ENCODE measurements at places on chromosomes 2 and 18. TPM values are rescaled to one million over a fixed set of nuclear protein-coding genes. Genes with fewer than 3 reads are reported as not detected.

GAREM1 gene
- 21.2 TPM for total RNA-seq

DNA sequence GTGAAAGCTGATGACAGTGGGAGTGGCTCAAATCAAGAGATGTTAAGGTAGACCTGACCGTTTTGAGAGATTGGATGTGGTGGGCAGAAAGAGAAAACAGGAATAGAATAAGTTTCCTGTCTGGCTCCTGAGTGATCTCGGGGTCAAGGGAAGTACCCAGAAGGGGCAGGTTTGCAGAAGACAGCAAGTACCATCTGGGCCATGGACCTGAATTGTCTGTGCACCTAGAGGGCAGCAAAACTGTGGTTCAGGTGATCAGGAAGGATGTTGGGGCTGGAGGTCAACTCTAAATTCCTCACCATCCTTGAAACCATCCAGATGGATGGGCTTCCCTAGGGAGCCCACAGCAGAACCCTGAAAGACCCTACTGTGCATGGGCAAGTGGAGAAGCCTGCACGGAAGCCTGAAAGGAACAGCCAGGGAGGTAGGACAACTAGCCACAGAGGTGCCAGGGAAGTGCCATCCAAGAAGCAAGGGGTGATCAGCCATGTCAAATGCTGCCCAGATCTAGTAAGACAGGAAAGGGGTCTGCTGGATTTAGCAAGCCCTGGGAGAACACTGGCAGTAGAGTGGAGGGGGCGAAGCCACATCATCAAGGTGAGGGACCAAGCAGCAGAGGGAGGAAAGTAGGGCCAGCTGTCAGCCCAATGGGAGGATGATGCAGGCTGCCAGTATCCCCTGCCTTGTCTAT, 8.0 kb downstream of the TEX261 start:
- DNase-seq, result peak; percentile 60

DNA sequence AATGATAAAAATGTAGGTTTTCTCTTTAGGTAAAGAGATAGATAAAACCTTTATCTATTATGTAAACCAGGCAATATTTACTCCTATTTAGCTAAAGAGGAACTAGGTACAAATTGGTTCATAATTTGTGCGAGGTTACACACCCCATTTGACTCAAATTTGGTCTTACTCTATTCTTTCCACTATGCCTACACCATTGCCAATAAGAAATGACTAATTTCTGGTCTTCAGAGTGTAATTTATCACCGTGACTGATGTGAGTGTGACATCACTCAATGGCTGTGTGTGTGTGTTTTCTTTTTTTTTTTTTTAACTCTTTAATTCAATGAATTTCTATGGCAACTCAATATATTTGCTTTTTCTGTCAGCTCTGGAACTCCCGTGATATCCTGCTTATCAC, 955.8 kb downstream of the TDRD15 start:
- DNase-seq, result no peak

ADRA2B gene
- total RNA-seq, result 1.2 TPM

REG1B gene
- total RNA-seq, result 2.6 TPM

IL1F10 gene
- total RNA-seq, result not detected

DNA sequence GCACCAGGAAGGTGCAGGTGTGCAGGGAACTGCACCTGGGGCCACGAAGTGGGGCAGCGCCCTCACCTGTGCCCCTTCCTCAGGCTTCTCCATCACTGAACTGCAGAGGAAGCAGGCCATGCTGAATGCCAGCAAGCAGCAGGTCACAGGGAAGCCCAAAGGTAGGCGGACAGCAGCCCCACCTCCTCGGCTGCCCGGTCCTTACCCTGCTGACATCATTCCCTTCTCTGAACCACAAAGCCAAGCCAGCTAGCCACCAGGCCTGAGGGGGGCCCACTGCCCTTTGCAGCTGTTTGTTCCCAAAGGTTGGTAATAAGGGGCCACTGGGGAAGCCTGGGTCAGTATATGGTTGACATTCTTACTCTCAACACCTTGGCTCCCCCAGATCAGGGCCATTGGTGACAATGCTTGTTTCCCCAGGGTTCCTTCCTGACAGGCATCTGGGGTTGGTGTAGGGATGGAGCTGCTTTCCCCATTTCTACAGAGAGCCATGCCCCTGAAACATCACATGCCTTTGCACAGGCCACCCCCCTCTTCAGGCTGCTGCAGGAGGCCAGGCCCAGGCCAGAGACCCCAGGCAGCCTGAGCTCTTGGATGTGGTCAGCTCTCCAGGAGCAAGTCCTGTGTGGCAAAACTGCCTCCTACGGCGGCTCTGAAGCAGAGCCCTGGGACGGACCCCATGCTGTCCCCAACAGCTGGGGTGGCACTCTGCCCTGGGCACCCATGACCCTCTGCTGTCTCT, 47.8 kb downstream of the FAM168B start:
- DNase-seq, result peak; percentile 84

DNA sequence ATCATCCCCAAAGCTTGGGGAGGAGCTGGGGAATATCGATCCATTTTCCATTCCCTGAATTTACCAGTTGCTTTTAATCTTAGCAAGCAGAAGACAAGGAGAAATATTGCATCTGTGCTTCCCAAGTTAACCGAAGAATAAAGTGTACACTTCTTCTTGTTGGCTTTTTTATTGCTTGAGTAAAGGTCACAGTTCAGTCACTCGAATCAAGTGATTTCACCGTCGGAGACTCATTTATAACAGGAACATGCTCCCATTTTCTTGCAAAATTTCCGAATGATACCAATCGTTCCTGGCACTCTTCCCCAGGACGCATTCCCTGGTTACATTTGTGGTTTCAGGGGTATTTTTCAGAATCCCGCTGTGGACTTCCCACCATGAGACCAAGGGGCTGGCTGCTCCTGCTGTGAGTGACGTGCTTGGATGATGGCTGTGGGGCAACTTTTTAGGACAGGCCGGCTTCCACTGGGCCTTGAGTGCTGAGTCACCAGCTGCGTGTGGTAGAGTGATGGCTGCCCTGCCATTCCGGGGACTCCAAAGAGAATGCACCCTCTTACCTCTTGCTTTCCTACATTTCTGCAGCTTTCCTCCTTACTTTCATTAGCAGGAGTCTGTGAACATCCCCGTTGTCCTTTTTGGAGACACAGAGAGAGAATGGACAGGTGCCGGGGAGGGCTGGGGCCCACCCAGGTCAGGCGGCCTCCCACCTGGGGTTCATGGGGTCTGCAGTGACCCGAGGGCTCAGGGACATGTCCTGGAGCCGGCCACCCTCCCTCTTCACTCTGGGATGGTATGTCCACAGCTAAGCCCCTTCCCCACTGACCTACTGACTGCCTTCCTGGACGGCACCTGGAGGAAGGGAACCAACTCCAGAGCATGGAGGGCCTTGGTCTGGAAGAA, 60.7 kb upstream of the HDAC4 start:
- DNase-seq, result peak; percentile 81

- no peak for DNase-seq
Measured at GRCh38 chr2:10257500-10258147, 45.1 kb upstream of the HPCAL1 start.

DNA sequence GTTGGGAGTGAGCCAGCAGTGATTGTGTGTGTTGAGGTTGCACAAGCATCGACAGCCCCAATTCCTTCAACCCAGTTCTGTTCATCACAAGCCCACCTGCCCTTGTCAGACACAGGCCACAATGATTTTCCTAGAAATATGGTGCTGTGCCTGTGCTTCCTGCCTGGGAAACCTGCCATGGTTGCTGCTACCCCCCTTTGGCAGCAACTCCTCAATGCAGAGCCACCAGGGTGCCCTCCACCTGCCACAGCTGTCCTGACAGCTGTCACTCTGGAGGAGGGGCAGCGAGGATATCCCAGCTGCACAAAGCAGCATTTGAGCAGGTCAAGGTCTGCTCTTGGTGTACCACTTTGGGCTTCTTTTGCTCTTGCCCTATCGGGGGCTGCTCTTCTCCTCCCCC, 27.1 kb downstream of the SMIM21 start:
- DNase-seq, result no peak

- no peak for DNase-seq
Measured at GRCh38 chr2:6214471-6214870, 522.3 kb downstream of the SOX11 start.

DNA sequence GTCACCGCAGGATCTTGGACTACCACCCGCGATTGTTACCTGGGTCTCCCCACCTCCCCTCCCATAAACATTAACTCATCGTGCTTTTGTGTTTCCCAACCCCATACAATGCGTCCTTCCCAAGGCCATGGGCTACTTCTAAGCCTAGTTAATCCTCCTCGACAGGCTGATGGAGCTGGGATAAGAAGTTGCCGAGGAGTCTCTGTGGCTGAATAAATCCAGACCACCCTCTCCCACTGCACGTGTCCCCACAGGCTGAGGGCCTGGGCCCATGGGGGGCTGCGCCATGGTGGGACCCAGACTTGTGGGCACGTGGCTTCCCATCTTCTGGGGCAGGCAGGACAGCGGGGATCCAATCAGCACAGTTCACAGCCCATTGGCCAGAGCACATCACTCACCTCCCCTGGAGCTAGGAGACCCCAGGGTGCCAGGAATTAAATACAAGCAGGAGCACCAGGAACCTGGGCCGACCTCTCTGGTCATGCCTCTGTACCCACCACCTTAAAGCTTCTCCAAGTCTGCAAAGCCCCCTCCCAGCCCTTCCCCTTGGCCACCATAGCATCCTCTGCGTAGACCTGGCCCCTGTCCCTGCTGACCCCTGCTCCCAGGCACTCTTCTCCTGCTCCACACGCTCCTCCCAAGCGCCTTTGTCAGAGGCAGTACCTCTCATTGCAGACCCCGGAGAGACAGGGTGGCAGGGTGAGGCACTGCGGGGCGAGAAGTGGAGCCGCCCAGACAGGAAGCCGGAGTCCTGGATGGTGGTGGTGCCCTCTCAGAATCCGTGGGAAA, 51.0 kb upstream of the ID2 start:
- no peak for DNase-seq

CROCC2 gene
- total RNA-seq, result not detected

- no peak for DNase-seq
Measured at GRCh38 chr18:354471-354870, 86.6 kb upstream of the THOC1 start.

RGPD4 gene
- total RNA-seq, result not detected

DNA sequence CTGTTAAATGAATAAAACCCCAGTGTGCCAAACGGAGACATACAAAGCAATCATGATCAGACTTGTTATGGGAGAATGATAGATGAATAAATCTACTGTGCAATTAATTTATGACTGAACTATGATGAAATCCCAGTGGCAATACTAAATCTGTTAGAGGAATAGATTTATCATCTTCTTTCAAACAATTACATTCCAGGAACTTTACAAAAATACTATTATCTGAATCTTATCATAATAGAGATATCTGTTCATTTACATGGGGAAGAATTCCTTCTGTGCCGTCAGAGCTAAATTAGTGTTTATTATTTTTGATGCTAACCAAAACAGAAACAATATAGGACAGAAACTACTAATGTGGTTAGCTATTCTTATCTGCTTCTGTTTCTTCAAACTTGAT, 208.5 kb downstream of the CAMKMT start:
- DNase-seq, result no peak

DNA sequence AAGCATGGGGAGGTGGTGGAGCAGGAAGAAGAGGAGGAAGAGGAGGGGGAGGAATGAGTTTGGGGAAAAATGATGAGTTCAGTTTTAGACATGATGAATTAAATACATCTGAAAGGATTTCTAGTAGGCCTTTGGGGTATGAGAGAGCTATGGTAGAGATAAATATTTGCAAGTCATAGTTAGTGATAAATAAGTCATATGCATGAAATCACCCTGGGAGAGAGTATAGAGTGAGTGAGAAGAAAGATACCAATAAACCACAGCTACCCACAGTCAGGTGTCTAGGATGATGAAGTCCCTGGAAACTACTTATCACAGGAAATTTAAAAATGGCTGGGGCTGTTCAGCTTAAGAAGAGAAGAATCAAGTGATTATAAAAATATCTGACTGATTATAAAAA, 240.5 kb downstream of the RDH14 start:
- no peak for DNase-seq

DNA sequence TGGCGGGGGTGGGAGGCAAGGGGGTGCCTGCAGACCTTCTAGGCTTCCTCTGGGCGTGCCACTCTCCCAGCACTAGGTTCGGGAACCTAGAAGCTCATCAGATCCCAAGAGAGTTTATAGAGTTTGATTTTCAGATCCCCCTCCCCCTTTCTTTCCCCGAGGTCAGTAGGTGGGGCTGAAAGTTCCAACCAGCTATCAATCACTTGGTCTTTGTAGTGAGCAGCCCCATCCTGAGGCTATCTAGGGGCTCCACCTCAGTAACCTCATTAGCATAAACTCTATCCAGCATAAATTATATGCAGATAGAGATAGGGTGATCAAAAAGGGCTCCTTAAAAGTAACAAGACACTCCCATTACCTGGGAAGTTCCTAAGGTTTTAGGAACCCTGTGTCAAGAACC, 32.8 kb downstream of the ERLEC1 start:
- no peak for DNase-seq

- DNase-seq, result peak; percentile 62
Measured at GRCh38 chr18:78922856-78923255, 56.8 kb upstream of the SALL3 start.

- no peak for DNase-seq
Measured at GRCh38 chr2:20496076-20496872, 49.4 kb downstream of the RHOB start.

DNA sequence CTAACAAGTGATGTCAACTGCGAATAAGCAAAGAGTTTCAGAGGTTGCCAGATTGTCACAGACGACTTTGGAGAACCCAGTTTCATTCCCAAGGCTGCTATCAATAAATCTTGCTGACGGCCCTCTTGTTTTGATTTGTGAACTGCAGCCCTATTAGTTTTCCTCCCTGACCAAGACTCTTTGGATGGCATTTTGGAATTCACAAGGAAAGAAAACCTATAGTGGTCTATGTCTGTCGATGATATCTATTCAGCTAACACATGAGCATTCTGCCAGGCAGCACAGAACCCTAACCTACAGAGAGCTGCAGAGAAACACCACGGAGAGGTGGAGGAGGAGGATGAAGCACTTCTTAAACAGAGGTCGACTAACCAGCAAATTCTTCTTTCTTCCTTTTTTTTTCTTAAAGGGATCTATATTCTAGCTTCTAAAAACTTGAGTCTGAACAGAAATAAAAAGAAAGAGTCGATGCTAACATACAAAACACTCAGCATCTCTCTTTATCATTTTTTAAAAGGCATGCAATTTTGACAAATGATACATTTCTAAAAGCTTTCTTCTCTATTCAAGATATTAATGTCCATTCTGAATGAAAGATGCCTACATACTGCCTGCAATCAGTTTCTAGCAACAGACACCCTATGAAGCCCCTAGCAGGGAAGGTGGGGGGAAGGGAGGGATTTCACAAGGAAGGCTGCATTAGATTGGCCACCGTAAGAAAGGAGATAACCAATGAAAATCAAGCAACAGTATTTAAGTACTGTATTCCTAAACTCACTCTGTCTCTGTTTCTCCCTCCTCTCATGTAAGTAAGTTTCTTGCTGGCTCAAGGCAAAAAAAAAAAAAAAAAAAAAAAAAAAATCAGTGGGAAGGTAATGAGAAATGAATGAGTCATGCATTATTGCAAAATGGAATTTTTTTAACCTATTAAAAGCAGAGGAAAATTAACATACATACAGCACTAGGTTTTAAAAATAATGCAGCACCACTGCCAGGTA, 83.0 kb upstream of the CHRNA1 start:
- DNase-seq, result no peak

DNA sequence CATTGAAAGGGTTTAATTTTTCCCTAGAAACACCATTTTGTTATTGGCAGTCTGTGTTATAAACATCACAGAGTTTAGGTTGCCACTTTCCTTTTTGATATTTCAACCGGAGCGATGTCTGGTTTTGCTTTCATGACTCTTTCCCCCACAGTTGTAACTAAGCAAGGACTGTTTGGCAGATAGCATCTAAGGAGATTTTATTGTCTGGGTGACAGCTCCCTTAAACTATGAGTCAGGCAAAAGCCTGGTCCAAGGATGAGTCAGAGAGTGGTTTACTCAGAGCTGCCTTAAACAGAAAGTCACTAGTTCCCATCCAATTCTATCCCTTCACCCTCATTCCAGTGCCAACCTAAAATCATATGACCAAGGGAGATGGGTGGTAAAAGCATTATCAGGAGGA, 341.6 kb upstream of the VWC2L start:
- no peak for DNase-seq

TUBA4B gene
- not detected for total RNA-seq
